ENCODE measurements at places on chromosomes 16 and 17.

DNA sequence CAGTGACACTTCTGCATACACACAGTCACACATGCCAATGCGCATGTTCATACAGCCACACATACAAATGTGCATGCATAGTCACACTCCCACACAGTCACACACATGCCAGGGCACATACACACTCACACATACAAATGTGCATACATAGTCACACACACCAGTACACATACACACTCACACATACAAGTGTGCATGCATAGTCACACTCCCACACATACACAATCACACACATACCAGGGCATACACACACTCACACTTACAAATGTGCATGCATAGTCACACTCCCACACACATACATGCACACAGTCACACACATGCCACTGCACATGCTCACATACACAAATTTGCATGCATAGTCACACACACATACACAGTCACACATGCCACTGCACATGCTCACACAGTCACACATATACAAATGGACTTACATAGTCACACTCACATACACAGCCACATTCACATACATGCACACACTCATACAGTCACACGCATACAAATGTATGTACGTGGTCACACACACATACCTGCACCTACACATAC lies 84.2 kb downstream of the SOCS1 start:
- DNase-seq: no peak

- DNase-seq: no peak
Measured at GRCh38 chr17:41258406-41258805, 3.2 kb downstream of the KRTAP9-9 start.

DNA sequence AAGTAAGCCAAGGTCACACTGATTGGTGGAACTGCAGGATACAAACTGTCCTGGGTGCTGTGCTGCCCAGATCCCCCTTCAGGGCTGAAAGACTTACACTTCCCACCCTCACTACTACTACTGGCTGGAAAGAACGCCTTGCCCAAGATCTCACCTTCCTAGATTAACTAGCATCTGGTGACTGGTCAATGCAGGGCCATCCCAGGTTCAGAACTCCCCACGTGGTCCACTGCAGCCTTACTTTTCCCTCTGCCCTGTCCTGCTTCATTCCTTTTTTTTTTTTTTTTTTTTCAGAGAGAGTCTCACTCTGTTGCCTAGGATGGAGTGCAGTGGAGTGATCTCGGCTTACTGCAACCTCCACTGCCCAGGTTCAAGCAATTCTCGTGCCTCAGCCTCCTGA lies 2.3 kb upstream of the PDZD9 start:
- DNase-seq: no peak

DNA sequence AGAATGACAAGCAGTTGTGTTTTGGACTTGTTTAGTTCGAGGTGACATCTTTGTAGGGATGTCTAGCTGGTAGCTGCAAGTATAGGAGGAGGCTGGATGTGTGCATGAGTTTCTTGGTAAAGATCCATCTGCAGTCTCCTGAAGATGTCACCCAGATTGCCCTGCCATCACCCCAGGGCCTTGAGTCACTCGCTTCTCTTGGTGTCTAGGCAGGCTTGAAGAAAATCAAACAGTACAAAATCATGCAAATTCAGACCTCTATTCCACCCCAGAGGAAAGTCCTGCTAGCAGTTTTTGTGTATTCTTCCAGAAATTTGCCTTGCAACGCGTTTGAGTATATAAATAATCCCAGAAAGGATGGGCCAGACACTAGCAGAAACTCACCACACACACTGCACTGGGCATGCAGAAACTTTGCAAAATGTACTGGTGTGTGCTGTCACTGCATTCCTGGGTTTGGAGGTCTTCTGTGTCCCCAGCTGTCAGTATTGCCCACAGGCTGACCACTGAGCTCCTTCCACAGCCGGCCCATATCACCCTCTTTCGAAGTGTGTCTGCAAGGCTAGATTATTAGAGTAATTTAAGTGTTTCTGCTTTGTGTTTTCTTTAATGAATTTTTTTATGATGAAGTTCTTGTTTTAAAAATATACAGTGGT lies 51.5 kb downstream of the TENT4B start:
- no peak for DNase-seq

DNA sequence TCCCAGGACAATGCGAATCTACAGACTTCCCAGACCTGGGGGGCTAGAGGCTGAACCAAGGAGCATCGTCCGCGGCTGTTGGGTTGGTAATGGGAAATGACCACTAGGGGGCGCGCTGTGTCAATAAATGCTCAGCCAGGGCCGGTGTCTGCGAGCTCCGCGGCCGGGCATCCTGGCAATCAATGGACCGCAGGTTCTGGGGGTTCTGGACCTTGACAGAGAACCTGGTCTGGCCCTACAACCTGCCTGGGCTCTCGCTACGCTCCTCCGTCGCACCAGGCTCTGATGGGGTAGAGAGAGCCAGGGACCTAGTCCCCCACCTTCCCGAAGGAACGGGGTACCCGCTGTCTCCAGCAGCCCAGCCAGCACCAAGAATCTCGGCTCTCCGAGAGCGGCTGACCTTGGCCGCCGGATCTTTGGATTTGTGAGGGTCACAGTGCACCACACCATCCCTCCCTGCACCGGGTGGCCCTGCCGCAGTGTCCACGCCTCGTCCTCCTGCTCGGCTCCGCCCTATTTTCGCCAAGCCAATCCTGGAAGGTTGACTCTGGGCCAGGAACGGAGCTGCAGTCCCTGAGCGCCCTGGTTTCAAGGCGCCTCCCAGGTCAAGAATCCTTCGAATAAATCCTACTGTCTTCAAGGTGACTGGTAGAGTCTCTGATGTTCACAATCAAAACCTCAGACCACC lies 20.4 kb upstream of the BEAN1 start:
- peak; percentile 82 for DNase-seq

GRCh38 chr17:13671771-13672170 lies 70.0 kb upstream of the HS3ST3A1 start:
- DNase-seq: no peak

GRCh38 chr17:50867363-50868139 lies 1.4 kb upstream of the TOB1 start:
- DNase-seq: peak; percentile 77

- DNase-seq: no peak
Measured at GRCh38 chr17:41649923-41650519, 25.6 kb upstream of the KRT17 start.

DNA sequence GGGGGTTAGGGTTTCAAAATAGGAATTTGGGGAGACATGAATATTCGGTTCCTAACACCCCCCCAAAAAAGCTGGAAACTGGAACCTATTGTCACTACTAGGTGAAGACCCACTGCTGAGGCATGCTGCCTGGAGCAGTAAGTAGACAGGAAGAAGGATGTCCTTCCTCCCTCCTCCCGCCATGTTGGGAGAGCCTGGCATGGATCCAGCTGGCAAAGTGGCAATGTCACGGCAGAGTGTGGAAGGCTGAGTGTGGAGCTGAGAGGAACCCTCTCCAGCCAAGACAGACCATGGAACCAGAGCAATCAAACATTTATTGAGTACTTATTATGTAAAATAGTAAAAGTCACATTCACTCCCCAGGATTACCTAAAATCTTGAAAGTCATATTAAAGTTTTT lies 49.0 kb downstream of the CCDC182 start:
- no peak for DNase-seq
